GM04503 (cell line): ENCODE measurements at places on chromosomes 3 and 15.

- peak; percentile 62 for DNase-seq
These were observed 41.6 kb upstream of the DLG1 start for GRCh38 chr3:197339841-197340520.

DNA sequence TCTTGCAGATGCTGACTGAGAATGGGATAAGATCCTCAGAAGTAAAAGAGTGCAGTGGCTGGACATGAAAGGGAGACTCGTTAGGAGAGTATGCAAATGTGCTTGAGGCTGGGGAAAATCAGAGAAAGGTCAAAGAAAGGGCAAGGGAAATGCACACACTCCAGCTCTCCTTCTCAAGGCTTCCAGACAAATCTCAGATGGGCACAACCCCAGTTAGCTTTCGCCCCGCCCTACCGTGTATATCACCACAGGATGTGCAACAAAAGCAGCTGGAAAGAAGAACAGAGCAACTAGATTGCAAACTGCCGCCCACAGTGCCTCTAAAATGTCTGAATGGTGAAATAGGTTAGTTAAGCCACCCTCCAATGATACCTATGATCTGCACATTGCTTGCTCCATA is 63.9 kb downstream of the CERS3 start:
- no peak for DNase-seq

DNA sequence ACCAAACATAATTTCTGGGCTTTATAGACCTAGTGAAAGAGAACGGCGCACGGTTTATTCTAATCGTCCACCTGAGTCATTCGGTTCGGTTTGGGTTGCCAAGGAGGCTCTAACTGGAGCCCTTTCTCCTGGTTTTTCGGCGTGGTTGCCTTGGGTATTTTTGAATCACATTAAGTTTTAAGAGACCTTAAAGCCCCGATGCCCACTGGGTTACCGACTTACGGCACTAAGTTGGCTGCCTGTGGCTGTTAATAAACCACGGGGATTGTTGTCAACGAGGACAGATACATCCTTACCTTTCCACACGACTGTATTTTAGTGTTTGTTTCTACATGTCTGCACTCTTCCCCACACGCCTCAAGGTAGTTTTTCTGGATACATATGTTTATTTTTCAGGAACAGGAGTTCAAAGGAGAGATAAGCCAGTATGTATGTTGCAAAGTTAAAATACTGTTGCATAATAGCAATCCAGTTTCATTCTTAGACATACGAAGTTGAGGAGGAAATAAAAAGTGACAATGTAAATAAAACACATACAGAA is 1.2 kb upstream of the ANP32A start:
- DNase-seq: no peak

DNA sequence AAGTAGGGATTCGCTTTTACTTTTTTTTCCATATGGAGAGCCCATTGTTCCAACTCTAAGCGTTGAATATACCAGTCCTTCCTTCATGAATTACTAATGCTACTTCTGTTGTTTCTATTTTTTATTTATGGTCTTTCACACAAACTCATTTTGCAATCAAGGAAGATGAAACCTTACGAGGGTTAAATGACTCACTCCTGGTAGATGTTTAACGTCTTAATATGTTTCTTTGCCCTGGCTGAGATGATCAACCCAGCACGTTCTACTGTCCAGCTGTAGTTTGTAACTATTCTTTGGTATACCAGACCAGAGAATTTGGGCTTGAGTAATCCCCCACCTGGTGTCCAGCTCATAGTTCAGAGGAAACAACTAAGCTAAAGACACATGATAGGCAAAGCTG is 23.1 kb downstream of the CDCP1 start:
- peak; percentile 83 for DNase-seq

DNA sequence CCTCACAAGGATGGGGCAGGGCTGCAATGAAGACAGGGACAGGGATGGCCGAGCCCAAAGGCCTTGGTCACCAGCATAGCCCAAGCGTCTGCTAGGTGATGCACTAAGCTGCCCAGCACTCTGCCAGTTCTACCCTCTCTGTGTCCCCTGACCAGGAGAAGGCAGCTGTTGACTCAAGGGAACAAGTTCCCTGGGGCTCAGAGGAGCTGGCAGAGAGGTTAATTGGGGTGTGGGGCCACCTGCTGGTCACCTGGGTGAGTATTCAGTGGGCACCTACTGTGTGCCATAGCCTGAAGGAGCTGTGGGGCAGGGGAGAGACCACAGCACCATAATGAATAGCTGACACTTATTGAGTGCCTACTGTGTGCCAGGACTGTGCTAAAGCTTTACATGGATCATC is 22.0 kb upstream of the DOCK3 start:
- DNase-seq: no peak

DNA sequence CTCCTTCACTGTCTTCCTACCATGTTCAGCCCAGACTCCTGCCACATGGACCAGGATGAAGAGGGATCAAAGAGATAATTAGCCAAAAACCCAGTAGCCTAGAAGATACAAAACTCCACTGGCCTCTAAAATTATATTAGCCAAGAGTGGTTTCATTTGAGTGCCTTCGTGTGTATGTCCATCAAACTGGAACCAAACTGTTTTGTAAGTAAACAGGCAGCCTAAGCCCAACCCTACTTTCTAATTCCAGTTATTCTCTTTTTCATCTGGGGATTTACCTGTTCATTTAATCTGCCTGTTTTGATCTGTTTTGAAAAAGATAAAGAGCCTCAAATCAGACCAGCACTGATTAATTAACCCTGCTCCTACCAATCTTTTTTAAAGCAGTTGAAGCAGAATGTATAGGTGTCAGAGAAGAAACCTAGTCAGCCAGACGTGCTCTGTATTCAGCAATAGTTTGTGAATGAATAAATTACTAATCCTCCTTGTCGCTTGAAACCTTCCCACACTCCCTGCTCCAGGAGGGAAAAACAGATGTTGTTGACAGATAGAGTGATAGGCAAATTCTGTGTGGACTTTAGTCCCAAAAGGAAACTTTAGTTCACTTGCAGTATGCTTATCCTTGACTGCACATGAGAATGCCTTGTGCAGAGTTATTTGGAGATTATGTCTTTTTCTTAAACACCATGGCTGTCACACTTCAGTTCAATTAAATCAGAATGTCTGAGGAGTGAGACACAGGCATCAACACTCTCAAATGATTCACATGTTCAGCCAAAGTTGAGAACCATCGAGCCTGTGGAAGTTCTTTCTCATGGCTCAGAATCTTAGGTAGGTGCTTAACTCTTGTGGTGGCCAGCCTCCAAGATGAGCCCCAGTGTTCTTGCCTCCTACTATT is 55.5 kb upstream of the ZBED2 start:
- no peak for DNase-seq

GRCh38 chr3:76991165-76991564 is 48.7 kb upstream of the ROBO2 start:
- no peak for DNase-seq

DNA sequence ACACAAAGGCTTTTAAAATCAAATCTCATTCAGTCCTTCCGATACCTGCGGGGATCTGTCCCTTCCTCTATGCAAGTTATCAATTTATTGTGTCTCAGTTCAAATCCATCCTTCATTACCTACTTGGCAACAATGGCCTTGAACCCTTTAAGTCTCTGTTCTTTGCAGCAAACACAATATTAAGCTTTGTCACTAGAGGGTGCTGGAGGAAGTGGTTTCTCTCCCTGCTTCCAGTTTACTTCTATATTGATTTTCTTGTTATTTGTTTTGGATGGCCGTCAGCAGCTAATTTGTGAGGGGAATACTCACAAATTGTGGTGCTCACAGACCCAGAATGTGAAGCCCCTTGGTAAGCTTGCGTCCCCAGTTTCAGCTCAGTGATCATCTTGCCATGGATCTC is 278.3 kb downstream of the FGF12 start:
- no peak for DNase-seq

GRCh38 chr15:36903195-36903594 is 197.2 kb downstream of the MEIS2 start:
- no peak for DNase-seq

DNA sequence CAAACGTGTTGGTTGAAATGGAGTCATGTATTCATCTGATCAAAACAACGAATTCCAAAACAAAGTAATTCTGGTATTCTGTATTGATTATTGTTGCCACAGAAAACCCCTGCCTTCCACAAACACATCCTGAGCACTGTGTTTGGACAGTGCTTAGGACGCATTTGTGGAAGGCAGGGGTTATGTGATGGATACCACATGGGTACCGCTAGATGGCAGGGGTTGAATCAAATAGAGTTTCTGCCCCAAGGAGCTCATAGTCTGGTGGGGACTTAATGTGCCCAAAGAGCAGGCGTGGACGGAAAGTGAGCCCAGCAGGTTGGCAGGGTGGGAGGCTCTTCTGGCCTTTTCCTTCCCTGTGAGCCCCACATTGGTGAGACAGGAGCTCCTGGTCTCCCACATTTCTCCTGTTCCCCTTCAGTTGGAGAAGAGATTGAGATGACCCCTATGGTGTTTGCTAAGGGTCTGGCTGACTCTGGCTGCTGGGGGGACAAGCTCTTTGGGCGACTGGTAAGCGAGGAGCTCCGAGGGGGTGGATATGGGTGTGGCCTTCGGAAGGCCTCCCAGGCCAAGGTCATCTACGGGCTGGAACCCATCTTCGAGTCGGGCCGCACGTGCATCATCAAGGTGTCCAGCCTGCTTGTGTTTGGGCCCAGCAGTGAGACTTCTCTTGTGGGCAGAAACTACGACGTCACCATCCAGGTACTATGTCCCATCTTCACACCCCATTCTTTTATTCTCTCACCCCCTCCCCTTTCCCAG is 22.1 kb upstream of the SLC28A1 start:
- DNase-seq: no peak

DNA sequence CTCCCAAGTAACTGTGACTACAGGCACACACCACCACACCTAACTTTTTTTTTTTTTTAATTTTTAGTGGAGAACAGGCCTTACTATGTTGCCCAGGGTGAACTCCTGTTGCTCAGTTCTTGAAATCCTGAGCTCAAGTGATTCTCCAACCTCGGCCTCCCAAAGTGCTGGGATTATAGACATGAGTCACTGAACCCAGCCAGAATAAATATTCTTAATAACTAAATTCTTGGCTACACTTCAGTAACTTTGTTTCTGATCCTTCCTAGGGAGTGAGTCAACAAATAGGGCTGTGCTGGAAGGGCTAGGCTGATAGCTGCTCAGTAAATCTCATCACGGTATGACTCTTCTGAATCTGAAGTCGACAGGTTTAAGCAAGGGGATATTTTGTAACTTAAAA is 56.6 kb downstream of the P3H2 start:
- DNase-seq: peak; percentile 81

- DNase-seq: no peak
These were observed 60.9 kb downstream of the NOX5 start for GRCh38 chr15:69075440-69075839.

GRCh38 chr3:160661660-160662059 is 15.3 kb upstream of the ARL14 start:
- DNase-seq: no peak

DNA sequence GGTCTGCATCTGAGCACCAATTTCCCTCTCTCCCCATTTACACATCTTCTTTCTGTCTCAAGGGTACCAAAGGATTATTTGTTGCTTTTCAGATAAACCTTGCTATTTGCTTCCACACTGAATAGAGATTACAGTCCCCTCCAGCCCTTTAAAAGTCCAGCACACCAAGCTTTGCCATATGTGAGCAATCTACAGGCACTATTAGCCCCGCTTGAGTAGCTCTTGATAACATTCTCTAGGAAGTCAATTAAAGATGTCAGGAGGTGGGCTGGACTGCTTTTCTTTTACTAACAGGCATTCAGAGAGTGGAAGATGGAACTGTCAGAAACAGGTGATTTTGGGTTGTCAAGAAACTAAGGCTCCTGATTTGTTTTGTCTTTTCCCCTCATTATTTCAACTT is 417.0 kb downstream of the ROBO2 start:
- no peak for DNase-seq

GRCh38 chr15:88166082-88166993 is 90.2 kb downstream of the NTRK3 start:
- DNase-seq: no peak

GRCh38 chr3:61169621-61170251 is 81.5 kb downstream of the FHIT start:
- no peak for DNase-seq

DNA sequence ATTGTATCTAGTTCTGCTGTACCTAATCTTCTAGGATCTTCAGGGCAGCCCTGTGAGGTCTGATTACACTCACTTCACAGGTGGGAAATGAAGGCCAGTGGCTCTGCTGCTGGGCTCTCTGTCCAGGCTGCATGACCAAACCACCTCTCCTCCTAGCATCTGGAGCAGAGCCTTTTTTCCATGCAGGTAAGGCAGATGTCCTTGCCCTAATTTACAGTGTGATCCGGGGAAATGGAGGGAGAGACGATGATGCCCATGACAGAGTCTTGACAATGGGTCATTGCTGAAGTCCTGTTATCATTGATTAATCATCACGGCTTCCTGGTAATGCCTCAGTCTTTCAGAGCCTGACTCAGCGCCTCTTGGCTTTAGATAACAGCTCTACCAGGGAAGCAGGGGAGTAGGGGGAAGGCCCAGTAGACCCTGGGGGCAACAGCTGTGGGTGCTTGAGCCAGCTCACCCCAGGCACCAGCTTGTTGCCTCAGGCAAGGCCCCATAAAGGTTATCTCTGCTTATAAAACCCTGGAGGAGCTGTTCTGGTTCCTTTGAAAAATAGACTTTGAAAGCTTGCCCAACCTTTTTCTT is 153.4 kb downstream of the GABRG3 start:
- DNase-seq: no peak

DNA sequence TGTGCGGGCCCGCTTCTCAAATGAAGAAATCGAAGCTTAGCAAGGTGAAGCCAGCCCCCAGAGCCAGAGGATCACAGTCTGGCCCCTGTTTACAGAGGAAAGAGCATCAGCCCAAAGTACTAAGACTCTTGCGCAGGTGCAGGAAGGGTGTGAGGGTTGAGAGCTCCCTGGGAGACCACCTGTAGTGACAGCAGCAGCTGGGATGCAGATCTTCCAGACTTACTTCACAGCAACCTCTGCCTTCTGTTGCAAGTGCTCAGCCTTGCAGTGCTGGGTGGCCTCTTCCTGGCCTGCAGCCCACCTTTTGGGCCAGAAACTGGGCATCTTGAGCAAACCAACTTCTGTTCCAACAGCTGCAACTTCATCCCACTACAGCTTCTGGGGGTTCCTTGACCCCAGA is 19.7 kb downstream of the SPATA12 start:
- DNase-seq: no peak

GRCh38 chr3:188901126-188901525 is 270.6 kb upstream of the TPRG1 start:
- DNase-seq: no peak

DNA sequence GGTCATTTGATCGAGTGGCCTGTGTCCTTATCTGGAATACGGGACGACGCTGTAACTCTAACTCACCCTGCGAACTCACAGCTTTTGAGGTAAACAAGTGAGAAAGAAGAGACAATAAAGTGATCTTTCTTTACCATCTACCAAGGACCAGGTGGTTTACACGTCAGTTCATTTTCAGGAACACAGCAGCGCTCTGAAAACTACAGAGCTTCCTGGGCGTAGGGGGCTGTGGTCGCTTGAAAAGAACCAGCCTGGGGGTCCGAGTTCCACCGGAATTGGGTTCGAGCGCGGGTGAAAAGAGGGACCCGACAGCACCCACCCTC is 357 bp downstream of the KIAA1143 start:
- DNase-seq: no peak

GRCh38 chr3:26425076-26425475 is 197.5 kb upstream of the LRRC3B start:
- no peak for DNase-seq
